Stimulated activated CD8-positive, alpha-beta memory T cell treated with anti-CD3 and anti-CD28 coated beads, Interleukin-4, amount 100 ng/mL, for 1 hour (primary cell): ENCODE measurements at places on chromosomes 3 and 15.

DNA sequence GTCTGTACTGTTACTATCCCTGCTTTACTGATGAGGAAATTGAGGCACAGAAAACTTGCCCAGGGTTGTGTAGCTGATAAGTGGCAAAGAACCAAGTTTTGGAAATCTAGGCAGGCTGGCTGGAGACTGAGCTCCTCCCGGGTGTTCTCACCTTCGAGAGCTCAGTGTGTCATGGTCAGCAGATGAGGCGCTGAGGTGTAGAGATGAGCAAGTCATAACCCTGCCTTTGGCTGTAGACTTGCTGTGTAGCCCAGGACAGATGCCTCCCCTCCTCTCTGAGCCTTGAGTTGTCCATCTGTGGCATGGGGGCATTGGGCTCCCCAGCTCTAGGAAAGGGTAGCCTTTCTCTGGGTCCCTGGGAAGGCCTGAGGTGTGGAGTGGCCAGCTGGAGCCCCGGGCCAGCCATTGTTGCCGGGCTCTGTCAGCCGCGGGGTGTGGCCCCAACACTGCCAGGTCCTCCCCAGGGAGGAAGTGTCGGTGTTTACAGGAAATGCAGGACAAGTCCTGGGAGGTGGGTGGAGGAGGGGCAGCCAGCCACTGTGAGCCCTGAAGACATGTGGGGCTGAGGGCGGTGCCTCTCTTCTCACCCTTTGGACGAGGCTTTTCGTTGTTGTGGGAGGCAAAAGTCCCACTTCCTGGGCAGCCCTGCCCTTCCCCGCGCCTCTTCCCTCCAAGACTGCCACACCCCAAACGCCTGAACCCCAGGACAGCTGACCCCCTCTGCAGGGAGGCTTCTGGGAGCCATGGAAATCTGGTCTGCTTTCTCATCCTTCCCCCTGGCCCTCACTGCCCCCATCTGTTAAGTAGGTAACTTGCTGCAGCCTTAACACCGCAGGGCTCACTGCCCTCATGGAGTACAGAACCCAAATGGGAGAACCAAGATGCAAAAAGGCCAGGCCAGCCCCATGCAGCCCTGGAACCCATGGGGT, 29.1 kb downstream of the FGD5 start:
- DNase-seq: no peak

GRCh38 chr3:185188816-185189215, 36.0 kb upstream of the C3orf70 start:
- DNase-seq: no peak

DNA sequence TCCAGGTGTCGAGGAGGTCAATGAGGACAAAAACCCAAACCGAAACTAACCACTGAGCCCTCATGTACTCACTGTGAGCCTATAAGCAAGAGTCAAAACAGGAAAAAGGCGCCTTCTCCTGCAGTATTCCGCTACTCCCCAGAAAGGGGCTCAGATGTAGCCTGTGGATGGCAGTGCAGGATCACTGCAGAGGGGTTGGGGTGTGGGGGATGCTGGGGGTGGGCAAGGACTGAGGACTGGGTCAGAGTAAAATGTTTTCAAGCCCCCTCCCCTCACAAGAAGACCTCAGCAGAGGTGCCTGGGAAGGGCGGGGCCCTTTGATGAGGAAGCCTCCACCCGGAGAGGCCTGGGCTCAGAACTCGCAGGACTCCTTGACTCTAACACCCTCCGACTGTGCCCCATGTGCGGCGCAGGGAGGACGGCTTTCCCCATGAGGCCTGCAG, 170.1 kb downstream of the OSBPL10 start:
- DNase-seq: no peak

DNA sequence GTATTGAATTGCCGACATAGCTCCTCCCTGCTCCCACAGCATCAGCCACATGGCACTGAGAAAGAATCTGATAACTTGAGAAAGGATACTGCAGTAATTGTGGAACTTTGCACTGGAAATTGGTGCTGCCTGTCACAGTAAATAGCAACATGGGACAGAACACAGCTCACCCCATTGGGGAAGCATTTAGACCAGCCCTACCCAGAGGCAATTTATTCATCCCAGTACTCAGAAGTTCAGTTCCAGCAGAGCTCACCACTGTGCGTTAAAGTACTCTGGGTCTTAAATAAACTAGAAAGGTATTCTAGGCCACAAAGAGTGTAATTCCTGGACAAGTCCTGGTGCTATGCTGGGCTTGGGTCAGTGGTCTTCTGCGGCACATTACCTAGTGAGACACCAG, 347.1 kb downstream of the PYDC2 start:
- no peak for DNase-seq

DNA sequence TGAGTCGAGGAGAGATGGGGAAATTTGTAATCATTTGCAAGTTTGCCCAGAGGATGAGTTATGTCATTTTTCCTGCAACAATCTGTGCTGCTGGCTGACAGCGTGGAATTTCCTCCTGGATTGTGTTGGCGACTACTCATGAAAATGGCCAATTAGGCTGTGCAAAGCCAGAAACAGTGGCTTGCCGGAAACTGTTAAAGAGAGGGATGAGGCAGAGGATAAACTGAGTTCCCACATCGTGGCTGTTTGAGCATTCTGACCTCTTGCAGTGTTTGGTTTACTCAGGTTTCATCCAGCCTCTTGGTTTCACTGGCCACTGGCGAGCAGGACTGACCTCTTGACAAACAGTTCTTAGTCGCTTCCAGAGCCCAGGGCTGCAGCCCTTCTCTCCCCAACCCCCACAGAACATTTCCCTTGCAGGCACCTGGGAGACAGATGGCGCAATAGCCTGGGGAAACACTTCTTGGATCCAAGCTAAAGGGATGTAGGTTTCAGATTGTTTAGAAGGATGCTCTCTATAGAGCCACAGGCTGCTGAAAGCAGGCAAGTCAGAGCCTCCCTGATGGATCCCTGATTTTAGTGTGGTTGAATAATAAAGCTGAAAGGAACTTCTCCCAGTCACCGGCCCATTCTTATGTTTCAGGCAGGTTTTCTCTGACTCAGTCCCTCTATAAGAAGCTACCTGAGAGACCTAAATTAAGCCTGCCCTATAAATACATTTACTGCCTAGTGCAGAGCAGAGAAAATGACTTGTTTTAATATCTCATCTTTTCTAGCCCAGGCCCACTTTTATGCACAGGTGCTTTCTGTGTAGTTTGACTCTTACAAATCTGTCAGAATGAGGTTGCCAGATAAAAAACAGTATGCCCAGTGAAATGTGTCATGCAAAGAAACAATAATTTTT, 92.8 kb upstream of the UBE2E1 start:
- no peak for DNase-seq

DNA sequence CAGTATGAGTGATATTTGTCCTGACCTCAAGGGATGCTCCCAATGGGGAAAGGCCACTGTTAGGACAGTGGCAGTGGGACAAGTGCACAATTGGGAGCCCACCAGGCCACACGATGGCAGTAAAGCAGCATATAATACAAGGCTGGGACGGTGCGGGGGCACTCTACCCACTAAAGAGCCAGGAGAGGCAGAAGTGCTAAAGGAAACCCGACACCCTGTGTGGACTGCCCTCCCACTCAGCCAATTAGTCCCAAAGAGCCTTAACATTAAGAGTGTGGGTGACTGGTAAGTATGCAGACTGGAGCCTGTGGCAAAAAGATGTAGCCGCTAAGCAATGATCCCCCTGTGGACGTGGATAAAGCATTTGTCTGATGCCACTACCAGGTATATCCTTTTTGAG, 8.2 kb upstream of the ZNF589 start:
- DNase-seq: no peak

DNA sequence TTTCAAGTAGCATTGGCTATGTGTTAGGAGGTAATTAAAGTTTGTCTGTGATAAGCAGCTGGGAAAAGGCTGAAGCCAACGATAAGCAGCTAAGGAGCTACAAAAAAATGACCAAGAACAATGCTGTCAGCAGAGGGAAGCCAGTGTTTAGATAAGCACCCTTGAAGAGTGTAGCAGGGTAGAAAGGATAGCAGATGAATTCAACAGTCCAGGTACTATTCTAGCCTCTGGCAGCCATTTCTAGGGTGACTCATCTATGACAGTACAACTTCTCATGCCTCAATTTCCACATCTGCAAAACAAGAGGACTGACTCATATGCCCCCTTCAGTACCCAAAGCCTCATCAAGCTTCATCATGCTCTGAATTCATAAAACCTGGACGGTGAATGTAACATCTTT, 617.6 kb upstream of the UBE2E2 start:
- no peak for DNase-seq

DNA sequence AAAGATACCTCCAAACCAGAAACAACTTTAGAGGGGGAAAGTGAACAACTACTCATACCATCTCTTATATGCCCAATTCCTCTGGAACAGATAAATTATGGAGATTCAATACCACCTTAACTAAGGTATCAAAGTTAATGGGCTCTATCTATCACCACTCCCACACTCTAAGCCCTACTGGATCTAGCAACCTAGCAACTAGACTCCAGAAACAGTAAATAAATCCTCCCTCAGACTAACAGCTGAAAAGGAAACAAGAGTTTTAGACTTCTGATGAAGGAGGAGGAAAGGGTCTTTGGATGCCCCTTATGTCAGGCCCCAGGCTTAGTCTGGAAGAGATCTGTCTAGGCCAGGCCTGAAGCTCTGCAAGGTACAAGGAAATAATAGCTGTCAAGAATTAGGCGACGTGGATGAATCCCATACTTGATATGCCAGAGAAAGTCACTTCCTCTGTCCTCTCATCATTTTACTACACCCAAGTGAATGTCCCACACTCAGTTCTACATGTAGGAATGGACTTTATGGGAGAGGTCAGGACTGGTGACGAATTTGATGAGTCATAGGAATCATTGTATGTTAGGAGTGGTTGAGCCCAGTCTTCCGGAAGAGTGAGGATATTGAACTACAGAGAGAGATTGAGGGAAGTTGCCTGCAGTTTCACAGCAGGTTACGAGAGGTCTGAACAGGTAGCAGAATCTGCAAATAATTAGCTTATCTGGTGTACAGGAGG, 113.8 kb downstream of the AKAP13 start:
- DNase-seq: no peak

DNA sequence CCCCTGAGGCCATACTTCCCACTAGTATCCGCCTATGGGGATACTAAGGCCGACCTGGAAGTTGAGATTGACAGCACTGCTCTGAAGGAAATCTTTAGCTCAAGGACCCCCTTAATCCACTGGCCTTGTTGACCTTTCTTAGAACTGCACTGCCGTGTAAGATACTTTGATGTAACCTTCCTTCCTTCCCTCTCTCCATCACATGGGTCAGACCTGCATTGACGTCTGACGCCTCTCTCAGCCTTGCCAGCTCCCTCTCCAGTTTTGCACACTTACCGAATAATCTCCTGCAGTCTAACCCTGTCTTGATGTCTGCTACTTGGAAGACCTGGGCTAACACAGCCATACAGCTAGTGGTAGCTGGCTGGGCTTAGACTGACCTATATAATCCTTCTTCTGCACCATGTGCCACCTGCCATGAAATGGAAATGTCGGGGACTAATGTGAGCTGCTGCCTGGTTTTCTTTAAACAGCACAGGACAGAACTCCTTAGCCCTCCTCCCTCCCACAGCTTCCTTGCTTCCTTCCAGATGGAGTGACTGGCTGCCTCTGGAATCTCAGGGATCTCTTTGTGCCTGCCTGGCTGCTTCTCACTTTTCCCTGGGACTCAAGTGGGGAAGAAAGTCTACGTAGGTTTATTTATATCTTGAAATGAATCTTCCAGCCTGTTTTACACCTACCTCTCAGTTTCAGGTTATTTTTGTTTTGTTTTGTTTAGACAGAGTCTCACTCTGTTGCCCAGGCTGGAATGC, 39.2 kb upstream of the HERC1 start:
- DNase-seq: no peak

- DNase-seq: no peak
Observed at GRCh38 chr3:2468816-2469215, 370.1 kb downstream of the CNTN4 start.

GRCh38 chr3:157045238-157045850, 114.6 kb downstream of the CCNL1 start:
- no peak for DNase-seq

DNA sequence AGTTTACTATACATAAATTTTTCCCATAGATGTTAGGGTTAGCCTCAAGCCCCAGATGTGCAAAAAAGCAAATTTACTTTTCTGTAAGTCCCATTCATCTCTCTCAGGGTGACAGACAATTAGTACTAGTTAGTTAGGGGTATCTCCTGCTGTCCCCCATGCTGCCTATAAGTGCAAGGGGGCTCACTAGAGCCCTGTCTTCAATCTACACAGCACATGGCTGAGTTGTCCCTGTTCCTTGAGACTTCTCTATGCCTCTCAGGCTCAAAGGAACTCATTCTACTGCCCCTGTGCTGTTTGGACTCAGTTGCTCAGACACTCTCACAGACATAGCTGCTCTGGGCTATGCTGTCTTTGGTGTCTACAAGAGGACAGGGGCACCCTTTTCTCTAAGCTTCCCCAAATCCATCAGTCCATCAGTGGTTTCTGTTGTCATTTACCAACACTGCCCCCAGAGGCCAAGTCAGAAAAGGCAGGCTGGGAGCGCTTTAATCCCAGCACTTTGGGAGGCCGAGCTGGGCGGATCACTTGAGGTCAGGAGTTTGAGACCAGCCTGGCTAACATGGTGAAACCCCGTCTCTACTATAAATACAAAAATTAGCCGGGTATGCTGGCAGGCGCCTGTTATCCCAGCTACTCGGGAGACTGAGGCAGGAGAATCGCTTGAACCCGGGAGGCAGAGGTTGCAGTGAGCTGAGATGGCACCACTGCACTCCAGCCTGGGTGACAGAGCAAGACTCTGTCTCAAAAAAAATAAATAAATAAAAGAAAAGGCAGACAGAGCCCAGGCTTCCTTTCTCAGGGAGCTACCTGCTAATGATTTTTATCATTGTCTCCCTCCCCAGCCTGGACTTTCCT, 31.4 kb upstream of the PRTG start:
- DNase-seq: no peak

DNA sequence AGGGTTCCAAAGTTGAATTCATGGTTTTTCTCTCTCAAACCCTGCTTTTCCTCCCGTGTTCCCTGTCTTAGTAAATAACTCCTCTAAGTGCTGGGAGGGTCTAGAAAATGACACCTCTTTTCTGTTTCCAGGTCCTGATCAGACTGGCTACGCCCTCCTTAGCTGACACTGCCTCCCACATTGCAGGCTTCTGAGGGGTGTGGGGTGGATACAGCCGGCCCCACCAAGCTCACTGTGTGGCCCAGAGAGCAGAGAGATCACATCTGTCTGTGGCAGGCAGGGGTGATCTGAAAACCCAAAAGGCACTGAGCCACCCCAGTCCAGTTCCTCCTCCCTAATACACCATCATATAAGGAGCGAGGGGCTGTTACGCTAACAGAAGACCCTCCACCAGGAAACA, 62.7 kb downstream of the BDH1 start:
- no peak for DNase-seq

GRCh38 chr3:120182613-120183511, 88.6 kb upstream of the GSK3B start:
- DNase-seq: no peak

- DNase-seq: no peak
Observed at GRCh38 chr3:52777127-52777958, at the start of gene ITIH1. TSS of gene ITIH1 (plus strand) at chr3:52777599. CDS start at chr3:52777616, 17 bp downstream.

DNA sequence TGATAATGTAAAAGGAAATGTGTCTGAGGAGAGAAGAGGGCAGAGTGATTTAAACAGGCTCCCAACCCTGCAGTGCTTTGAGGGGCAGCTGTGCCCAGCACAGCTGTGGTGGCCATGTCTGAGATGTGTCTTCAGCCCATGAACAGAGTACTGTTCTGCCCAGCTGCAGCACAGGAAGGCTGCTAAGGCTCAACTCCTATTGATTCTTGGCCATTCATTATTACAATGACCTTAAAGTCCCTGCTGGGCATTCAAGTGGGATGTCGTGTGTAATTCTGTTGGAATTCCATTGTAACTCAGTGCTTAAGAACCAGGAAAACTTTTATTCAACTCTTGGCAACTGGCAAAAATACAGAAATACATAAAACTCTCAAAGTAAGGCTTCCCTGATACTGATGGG, 229.3 kb downstream of the MCTP2 start:
- no peak for DNase-seq

- DNase-seq: no peak
Observed at GRCh38 chr3:159001711-159002110, 199.9 kb downstream of the MFSD1 start.
